ENCODE measurements at places on chromosomes 4 and X.

DNA sequence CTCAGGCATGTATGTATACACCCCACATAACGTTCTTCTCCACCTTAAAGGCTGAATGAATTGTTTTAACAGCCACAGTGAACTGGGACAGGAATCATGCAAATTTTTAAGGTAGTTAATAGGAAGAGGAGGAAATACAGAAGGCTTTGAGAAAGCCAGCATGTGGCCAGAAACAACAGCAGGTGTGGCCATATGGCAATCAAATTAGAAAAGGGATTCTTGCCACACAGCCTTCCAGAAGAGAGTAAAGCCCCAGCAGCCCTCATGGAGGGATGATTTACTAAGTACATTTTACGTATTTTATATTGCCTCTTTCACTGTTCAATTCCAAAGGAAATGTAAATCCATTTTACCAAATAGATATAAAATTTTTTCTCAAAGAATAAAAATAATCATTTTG is 792.2 kb downstream of the ADGRL3 start:
- no peak for DNase-seq

- no peak for DNase-seq
These were observed 373.6 kb downstream of the MID1IP1 start for GRCh38 chrX:39174772-39175417.

GRCh38 chr4:105624530-105624929 is 72.1 kb downstream of the ARHGEF38 start:
- DNase-seq: no peak

DNA sequence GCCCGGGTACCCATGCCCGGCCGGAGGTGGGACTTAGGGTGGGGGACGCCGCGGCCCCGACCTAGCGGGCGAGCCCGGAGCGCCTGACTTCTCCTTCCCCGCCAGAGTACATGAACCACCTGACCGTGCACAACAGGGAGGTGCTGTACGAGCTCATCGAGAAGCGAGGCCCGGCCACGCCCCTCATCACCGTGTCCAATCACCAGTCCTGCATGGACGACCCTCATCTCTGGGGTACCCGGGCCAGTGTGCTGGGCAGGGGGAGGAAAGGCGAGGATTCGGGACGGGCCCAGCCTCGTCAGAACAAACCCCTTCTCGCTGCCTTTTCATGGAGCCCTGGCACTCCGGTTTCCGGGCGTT is 622 bp downstream of the TAFAZZIN start:
- peak; percentile 63 for DNase-seq

DNA sequence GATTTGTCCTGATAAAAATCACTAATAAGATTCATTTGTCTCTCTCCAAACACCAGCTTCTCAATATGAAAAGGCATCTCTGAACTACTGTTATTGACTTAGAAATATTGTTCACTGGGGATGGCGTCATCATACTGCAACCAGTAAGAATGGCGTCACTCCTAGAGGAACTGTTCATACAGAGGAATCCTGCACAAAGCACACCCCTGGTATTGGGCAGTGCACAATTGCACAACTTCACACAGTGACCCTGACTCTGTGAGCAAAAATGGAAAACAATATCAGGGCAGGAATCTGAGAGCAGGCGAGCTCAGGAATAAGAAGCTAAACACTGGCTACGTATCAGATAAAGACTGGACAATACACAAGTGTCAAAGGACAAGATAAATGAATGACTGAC is 66.7 kb upstream of the PNPLA4 start:
- no peak for DNase-seq

- no peak for DNase-seq
These were observed 851.7 kb upstream of the PCDH10 start for GRCh38 chr4:132297346-132297745.

DNA sequence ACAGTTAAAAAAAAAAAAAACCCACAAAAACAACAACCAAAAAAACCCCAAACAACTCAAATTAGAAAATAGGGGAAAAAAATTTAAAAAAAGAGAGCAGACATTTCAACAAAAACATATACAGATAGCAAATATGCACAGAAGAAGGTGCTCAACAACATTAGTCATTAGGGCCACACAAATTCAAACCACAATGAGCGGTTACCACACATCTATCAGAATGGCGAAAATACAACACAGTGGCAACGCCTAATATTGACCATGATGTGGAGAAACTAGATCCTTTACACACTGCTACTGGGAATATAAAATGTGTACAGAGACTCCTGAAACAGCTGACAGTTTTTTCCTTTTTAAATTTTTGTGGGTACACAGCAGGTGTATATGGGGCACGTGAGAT is 19.4 kb downstream of the LYAR start:
- no peak for DNase-seq
